ENCODE measurements at places on chromosomes 7 and 10.

- DNase-seq, result no peak
Observed at GRCh38 chr7:90262438-90262837, 17.5 kb downstream of the CFAP69 start.

- no peak for DNase-seq
Observed at GRCh38 chr7:151857866-151858450, 19.0 kb downstream of the PRKAG2 start.

DNA sequence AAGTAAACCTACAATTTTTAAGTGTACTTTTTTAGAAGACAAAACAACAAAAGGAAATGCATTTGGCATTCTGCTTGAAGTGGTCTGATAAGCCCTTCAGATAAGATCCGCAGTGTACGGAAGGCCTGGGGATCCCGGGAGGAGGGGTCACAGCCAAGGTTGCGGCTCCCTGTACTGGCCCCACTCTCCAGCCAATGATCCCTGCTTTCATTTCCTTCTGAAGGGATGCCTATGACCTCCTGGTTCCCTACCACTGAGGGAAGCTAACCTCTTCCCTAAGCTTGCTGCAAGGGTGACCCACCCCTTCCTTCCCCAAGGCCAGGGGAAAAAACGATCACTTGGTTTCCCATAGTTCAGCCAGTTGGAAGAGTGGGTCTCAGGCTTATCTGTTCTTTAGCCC, 5.3 kb downstream of the DENND2A start:
- no peak for DNase-seq

- DNase-seq, result no peak
Observed at GRCh38 chr10:60203993-60204618, 185.6 kb downstream of the ANK3 start.

- DNase-seq, result no peak
Observed at GRCh38 chr10:47442351-47442750, 41.6 kb downstream of the ANXA8 start.

DNA sequence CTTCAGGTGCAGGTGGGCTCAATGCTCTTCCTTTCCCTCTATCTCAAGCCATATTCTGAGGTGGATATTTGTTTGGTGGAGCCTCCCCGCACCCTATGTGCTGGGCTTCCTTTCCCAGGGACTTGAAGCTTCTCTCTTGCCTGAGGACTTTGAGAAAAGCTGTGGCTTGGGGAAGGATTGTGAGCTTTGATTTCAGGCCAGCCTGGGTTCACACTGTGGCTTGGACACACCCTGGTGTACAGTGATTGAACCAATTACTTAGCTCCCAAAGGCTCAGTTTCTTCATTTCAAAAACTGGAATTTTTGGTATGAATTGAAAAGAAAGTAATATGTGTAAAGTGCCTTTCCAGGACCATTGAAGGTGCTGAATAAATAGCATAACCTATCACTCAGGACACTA, 224.5 kb upstream of the GLI3 start:
- DNase-seq, result no peak

- DNase-seq, result no peak
Observed at GRCh38 chr10:85067955-85068354, 739.6 kb downstream of the CCSER2 start.

DNA sequence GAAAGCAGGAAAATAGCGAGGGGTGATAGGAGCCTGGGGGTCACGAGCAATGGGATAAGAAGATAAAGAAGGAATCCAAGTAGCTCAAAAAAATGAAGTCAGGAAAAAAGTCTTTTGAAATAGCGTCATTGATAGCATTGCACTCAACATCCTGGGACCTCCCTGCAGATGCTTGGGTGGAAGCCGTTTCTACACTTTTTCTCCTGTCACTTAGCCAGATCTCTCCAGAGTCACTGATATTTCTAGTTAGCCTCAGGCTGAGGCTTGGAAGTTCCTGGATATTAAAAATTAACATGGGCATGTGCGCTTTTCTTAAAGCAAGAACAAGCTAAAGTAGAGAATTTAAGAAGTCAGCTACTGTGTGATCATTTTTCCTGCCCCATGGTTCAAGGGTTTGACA, 39.5 kb upstream of the CHST15 start:
- DNase-seq, result no peak

DNA sequence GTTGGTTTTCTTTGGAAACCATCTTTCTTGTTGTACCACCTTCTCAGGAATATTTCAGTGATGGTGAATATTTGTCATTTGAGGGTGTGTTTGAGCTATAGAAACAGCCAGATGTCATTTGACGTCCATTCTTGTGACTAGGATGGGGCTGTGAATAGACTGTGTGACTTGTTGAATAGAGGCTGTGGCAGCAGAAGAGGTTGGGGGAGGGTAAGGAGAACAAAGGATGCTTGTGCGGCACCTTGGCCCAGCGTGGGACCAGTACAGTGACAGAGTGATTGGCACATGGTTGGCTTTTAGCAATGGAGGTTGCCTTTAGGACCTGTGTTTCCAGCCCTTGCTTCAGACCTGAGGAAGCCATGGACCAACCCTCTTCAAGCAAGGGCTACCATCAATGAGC, 11.3 kb downstream of the DMBT1 start:
- no peak for DNase-seq

DNA sequence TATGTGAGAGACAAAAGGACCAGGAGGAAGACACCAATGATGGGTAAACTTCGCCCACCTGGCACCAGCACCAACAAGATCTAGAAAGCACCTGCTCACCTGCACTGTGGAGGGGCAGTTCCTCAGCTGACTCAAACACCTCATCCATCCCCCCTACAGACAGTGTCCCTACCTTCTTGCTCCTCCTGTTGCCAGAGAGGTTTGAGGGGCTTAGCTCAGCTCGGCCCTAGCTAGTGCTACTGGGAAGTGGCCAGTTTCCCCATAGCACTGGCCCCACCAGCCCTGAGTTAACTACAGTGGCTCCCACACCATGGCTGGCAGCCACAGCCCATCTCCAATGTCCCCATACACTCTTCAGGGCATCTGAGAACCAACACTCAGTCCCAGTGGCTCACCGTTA, 70.8 kb downstream of the GRID1 start:
- DNase-seq, result no peak

DNA sequence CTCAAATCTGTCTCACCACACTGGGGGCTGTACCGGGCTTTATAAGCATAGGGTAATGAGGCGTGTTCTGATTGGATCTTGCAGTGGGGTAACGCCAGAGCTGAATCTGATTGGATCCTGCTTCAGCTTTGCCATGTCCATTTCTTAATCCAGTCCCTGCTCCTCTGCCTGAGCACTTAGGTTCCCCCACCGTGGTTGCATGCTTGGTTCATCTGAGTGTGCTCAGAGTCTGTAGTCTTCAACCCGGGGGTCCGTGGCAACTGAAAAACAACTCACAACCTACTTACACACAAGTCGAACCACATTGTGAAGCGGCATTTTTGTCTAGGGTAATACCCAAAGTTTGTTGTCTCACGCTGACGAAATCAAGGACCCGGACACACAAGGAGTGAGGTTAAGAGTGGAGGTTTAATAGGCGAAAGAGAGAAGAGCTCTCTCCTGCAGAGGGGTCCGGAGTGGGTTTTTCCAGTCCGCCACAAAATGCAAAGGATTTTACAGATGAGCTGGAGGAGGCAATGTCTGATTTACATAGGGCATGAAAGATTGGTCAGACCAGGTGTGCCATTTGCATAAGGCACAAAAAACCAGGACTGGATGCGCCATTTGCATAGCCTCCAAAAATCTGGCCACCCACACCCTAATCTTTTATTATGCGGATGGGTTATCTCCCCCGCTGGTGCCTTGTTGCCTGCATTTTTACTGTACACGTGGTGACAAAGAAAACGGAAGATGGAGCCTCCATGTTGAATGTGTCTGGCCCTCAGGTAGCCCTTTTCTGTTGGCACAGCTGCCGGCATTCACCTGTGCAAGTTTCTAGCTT, 641.8 kb upstream of the FOXK1 start:
- DNase-seq, result no peak

- DNase-seq, result no peak
Observed at GRCh38 chr7:15167912-15168311, 265.4 kb upstream of the DGKB start.

Data from stimulated activated CD4-positive, alpha-beta T cell treated with anti-CD3 and anti-CD28 coated beads, TNF-alpha, amount 100 ng/mL, for 24 hours (primary cell).